CD8-positive, alpha-beta memory T cell (primary cell): ENCODE measurements at places on chromosomes 16 and 17.

DNA sequence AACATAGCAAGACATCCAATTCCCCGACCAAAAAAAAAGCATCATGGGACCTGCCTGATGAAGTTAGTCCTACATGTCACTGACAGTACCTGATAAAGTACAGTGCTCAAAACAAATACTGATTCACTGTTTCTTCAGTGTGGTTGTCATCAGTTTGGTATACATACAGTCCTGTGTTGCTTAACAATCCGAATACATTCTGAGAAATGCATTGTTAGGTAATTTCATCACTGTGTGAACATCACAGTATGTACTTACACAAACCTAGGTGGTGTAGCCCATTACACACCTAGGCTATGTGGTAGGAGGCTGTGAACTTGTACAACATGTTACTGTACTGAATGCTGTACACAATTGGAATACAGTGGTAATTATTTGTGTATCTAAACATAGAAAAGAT is 19.0 kb upstream of the FA2H start:
- no peaks in the 10 kb centered on the region for H3K4me1 ChIP-seq
- H3K27me3 ChIP-seq, result no peaks in the 10 kb centered on the region
- no peaks in the 10 kb centered on the region for H3K36me3 ChIP-seq
- DNase-seq, result no peak
- H3K4me3 ChIP-seq, result no peak overlapping the region

GRCh38 chr16:56630134-56630533 is 2.3 kb upstream of the MT1M start:
- H3K36me3 ChIP-seq, result no peaks in the 10 kb centered on the region
- peaks cover 23% of the 10 kb centered on the region for H3K4me1 ChIP-seq
- H3K4me3 ChIP-seq, result no peak overlapping the region
- H3K27ac ChIP-seq, result no peak overlapping the region

DNA sequence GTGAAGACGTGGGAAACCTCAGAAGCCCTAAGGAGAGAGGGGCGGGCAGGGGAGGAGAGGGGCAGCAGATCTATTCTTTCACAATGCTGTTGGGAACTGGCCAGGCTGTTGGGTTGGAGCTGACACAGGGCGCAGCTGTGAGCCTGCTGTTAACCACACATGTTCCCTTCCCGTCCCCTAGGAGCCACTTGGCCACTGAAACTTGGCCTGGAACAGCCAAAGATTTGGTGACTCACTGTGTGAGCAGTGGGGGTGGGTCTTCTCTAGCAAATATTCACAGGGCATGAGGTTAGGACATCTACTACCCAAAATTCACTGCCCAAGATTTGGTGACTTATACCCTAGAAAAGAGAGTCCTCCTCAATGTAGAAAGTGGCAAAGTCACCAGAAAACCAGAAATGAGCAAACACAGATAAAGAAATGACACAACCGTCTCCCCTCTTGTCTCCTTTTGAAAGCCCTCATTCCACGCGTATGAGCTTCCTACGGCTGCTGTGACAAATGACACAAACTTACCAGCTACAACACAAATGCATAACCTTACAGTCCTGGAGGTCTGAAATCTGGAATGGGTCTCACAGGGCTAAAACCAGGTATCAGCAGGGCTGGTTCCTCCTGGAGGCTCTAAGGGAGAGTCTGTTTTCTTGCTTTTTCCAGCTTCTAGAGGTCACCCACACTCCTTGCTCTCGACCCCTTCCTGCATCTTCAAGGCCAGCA is 6.3 kb downstream of the TBC1D16 start:
- DNase-seq, result no peak
- H3K4me1 ChIP-seq, result no peaks in the 10 kb centered on the region
- no peak overlapping the region for H3K27ac ChIP-seq

DNA sequence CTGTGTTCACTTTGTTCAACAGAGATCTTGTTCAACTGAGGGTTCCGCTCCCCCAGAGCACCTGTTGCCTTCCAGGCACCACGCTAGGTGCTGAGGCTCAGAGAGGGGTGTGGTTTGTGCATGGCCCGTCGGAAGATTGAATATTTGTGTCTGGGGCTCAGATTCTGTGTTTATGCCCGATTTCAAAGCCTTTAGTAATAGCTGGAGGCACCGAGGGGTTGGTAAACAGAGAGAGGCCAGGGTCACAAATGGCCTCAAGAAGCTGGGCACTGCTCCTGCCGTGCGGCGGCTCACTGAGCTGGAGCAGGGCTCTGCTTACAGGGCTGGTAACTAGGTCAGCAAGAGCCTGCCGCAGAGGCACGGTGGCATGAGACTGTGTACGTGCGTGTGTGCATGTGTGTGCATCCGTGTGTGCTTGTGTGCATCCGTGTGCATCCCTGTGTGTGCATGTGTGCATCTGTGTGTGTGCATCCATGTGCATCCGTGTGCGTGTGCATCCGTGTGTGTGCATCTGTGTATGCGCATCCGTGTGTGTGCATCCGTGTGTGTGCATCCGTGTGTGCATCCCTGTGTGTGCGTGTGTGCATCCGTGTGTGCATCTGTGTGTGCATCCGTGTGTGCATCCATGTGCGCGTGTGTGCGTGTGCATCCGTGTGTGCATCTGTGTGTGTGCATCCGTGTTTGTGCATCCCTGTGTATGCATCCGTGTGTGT is 5.4 kb downstream of the ITGAE start:
- no peaks in the 10 kb centered on the region for H3K27me3 ChIP-seq
- H3K4me3 ChIP-seq, result peak overlapping the region; percentile 34
- H3K27ac ChIP-seq, result peak overlapping the region; percentile 62

DNA sequence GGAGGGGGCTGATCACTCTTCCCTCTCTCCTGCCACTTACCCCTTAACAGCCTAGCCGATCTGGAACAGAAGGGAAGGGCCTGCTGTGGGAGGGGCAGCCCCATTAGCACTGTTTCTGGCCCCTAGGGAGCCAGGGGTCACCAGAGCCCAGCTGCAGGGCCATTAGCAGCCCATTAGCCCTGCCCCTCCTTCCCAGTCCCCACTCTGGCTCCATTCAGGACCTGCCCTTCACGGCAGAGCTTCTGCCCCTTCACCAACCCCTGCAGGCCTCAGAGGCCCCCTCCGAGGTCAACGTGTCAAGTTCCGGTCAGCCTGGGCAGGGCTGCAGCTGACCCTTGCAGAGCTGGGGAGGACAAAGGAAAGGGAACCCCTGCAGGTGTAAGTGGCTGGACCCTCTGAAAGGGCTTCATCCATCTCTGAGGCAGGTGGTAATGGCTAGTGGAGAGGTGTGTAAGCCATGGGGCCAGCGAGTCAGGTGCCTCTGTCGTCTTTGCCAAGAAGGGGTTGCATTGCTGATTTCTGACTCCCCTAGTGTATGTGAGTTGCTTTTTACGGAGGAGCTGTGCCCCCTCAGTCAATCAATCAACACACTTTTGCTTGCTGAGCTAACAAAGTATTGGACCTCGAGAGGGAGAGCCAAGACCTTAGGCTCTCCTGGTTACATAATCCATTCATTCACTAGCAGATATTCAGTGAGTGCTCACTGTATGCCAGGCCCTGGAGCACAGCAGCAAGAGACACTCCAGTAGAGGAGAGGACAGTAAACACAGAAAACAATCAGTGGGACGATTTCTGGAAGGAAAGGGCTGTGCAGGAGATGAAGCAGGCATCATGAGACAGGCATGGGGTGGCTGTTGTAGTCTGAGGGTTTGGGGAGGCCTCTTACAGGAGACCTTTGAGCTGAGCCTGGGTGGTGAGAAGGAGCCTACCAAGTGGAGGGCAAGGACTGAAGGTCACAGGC is 18.2 kb upstream of the KCNJ12 start:
- H3K4me3 ChIP-seq, result no peak overlapping the region
- H3K27ac ChIP-seq, result no peak overlapping the region
- H3K27me3 ChIP-seq, result no peaks in the 10 kb centered on the region
- H3K4me1 ChIP-seq, result no peaks in the 10 kb centered on the region
- no peaks in the 10 kb centered on the region for H3K36me3 ChIP-seq

- H3K36me3 ChIP-seq, result peaks cover 19% of the 10 kb centered on the region
- peak overlapping the region; percentile 98 for H3K4me3 ChIP-seq
- DNase-seq, result no peak
- no peaks in the 10 kb centered on the region for H3K27me3 ChIP-seq
- H3K4me1 ChIP-seq, result peaks cover 56% of the 10 kb centered on the region
Measured at GRCh38 chr17:47830396-47831002, 842 bp downstream of the MRPL10 start.

- H3K4me3 ChIP-seq, result no peak overlapping the region
- no peaks in the 10 kb centered on the region for H3K36me3 ChIP-seq
- H3K27ac ChIP-seq, result no peak overlapping the region
Measured at GRCh38 chr17:57537524-57538410, 207.3 kb downstream of the CCDC182 start.

- no peaks in the 10 kb centered on the region for H3K4me1 ChIP-seq
- no peaks in the 10 kb centered on the region for H3K36me3 ChIP-seq
- DNase-seq, result no peak
- no peak overlapping the region for H3K4me3 ChIP-seq
- no peak overlapping the region for H3K27ac ChIP-seq
Measured at GRCh38 chr17:73508931-73509605, 135.2 kb downstream of the SDK2 start.

- no peaks in the 10 kb centered on the region for H3K27me3 ChIP-seq
- H3K4me1 ChIP-seq, result no peaks in the 10 kb centered on the region
- no peaks in the 10 kb centered on the region for H3K36me3 ChIP-seq
- H3K27ac ChIP-seq, result no peak overlapping the region
- H3K4me3 ChIP-seq, result no peak overlapping the region
- no peak for DNase-seq
Measured at GRCh38 chr17:73338050-73338521, 26.3 kb upstream of the CDC42EP4 start.
